Activated CD8-positive, alpha-beta memory T cell treated with anti-CD3 and anti-CD28 coated beads, Interleukin-2, amount 10 ng/mL, durations not matched to agents 7 days and 5 days (primary cell): ENCODE measurements at places on chromosomes 1 and 21. TPM values are rescaled to one million over a fixed set of nuclear protein-coding genes. Genes with fewer than 3 reads are reported as not detected.

LCE2C gene
- total RNA-seq: not detected

DNA sequence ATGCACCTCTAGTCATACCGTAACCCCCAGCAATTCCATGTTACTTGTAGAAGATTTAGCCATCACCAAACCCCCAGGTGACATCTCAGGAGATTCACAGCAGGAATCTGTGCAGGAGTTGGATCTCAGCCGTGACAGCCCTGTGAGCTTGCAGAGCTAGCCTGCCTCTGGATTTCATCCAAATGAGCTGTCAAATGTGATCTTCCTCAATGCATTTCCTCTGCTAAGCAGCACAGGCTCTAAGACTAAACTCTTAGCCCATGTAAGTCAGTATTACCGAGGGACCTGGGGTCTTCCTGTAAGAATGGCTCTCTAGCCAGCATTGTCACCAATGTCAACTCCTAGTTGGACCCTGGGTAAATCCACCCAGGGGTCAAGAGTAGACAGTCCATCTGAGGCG lies 41.7 kb downstream of the UMODL1 start:
- no peak for DNase-seq

NR1I3 gene
- not detected for total RNA-seq

ACOT11 gene
- 0.96 TPM for total RNA-seq

DNA sequence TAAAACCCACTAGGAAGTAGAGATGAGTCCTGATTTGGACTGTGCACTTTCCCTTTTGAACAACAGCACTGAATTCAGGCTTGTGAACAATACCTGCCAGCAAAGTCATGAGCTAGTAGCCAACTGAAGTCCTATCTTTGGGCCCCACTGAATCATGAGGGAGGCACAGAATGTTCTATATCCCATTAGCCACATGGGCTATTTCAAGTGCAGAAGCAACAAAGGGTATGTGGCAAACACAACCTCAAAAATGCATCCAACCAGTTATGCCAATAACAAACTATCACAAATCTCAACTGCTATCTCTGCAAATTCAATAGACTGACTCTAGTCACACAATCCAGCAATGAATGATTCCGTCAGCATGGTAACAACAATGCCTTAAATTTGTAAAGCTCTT lies 276.0 kb downstream of the MRPL39 start:
- no peak for DNase-seq

CELA2B gene
- total RNA-seq: not detected

NCF2 gene
- total RNA-seq: 9.8 TPM

DMAP1 gene
- total RNA-seq: 36.9 TPM

HPCAL4 gene
- 0.30 TPM for total RNA-seq

DNA sequence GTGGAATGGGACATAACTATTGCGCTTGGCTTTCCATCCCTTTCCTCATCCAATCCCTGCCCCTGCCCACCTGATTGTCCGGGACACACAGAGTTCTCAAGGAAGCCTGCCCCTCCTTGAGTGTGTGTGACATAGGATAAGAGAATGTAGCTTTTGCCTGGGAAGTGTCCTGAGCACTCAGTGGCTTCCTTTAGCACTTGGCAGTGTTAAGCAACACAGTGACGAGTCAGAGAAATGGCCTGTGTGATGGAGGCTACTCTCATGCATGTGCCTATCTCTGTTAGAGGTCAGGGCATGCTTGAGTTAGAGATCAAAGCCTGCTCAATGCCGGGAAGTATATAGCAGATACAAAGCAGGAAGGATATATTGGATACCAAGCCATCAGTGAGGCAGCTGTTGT lies 289.5 kb downstream of the SIPA1L2 start:
- DNase-seq: no peak

DNA sequence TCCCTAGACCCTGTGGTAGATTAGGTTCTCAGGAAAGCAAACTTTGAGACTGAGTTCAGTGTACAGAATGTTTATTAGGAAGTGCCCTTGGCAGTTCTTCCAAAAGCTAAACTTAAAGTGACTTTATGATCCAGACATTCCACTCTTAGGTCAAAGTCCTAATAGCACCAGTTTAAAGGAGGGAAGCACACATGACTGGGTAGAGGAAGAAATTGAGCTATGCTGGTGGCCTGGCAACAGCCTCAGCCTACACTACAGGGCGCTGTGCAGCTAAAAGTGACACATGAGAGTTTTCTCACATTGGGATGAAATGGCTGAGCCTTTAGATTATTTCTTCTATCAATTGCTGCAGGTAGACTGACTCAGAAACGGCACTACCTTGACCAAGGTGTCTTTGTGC lies 280.4 kb downstream of the BRINP2 start:
- no peak for DNase-seq

DNA sequence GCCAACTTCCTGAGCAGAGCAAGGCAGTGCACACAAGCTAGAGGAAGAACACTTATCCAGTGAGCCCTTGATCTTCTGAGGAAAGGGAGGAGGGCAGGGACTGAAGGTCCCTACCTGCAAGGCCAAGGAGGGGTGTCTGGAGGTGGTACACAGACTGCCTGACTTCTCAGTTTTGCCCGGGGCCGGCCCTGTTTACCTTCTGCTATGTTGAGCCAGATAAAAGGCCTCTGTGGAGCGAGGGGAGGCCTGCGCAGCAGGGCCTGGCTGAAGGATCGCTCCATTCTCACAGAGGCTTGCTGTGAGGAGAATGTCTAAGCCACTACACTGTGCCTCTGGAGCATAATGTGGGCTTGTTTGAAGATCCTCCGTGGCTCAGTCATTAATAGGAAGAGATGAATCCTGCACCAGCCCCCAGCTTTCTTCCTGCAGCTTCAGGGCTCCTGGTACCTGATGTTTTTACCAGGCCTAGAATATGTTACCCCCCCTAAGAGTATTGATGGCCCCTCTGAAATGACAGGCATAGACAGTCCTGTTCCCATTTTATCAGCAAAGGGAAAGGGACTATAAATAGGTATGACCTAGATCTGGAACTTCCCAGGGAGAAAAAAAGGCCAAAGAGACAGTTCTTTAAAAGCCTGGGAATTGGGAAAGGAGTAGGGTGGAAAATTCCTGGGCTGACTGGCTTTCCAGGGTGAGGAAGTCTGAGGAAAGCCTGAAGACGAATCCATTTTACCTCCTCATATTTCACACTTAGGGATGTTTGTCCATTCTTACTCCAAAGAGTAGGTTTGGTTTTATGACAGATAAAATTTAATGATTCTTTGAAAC lies 4.7 kb downstream of the POGK start:
- no peak for DNase-seq

DNA sequence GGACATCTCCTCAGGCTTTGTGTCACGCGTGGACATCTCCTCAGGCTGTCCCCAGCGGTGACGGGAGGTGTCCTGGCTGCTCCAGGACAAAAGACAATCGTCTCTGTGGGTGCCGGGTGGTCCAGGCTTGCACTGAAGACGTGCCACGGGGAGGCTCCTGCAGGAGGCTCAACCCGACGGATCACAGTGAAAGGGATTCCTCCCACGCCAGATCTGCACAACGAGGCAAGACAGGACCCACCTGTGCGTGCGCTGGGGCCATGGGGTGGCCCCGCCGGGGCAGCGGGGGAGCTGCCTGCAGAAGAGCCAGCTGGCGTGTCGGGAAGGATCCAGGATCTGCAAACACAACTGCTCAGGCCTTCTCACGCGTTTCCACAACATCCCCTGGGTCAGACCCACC lies 18.8 kb upstream of the ARHGEF16 start:
- DNase-seq: no peak
